ENCODE measurements at places on chromosomes 5 and 9. TPM values are rescaled to one million over a fixed set of nuclear protein-coding genes. Genes with fewer than 3 reads are reported as not detected.

The PCDHGA3 gene
- 0.27 TPM for total RNA-seq

The BSPRY gene
- 9.0 TPM for total RNA-seq

DNA sequence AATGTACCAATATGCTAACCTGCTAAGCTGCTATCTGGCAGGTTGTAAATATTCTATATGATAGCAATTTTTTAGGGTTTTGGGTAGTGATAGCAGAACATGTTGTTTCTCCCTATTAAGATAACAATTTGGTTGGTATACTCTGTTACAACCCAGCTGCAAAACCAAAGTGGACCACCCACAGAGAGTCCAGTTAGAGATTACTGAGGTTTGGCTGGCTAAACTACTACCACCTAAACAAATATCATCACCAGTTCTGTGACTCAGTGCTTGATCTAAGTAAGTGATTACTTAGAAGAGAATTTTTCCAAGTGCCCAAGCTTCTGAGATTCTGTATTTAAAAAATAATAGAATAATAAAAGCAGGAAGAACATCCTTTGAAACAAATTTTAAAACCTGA is 72.3 kb downstream of the XRCC4 start:
- no peak for DNase-seq

- DNase-seq = no peak
Observed at GRCh38 chr5:154103233-154103632, 64.5 kb downstream of the MFAP3 start.

GRCh38 chr5:166719991-166720390 is 1571.5 kb upstream of the WWC1 start:
- DNase-seq = no peak

GRCh38 chr5:850511-851006 is at the start of gene ZDHHC11:
Gene ZDHHC11 (minus strand): TSS chr5:850986. CDS start chr5:850602, 384 bp downstream.
- DNase-seq = no peak

Data from type B pancreatic cell (in vitro differentiated cells).